ENCODE measurements at places on chromosomes 7 and 10.

GRCh38 chr7:6478186-6478585 lies 30.4 kb upstream of the DAGLB start:
- no peak for DNase-seq

- DNase-seq, result no peak
Measured at GRCh38 chr7:141306081-141306480, 232.2 kb downstream of the TMEM178B start.

- DNase-seq, result no peak
Measured at GRCh38 chr10:10921826-10922461, 95.7 kb upstream of the CELF2 start.

DNA sequence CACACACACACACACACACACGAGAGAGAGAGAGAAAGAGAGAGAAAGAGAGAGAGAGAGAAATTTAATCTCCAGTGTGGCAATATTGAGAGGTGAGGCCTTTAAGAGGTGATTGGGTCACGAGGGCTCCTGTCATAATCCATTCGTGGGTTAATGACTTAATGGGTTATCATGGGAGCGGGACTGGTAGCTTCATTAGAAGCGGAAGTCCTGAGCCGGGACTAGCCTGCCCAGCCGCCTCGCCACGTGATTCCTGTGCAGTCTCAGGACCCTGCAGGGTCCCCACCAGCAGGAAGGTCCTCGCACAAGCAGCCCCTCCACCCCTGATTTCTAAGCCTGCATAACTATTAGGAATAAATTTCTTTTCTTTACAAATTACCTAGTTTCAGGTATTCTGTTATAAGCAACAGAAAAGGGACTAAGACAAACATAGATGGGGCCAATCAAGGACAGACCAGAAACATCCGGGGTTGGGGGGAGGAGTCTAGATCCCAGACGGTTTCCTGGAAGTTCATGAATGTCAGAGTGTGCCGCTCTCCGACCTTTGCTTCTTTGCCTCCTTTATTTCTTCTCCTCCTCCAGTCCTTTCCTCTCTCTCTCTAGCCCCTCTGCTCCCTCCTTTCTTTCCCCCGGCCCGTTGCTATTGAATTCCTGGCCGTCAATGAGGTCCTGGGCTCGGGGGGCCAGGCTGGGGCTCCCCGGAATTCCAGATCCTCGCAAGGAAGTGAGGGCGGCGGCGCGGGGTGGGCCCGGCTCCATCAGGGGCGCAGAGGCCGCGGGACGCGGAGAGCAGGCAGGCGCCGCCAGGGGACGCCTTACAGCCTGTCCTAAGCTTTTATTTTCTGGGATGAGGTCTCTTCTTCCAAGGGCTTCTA lies 146.8 kb downstream of the CYP26A1 start:
- DNase-seq, result no peak

DNA sequence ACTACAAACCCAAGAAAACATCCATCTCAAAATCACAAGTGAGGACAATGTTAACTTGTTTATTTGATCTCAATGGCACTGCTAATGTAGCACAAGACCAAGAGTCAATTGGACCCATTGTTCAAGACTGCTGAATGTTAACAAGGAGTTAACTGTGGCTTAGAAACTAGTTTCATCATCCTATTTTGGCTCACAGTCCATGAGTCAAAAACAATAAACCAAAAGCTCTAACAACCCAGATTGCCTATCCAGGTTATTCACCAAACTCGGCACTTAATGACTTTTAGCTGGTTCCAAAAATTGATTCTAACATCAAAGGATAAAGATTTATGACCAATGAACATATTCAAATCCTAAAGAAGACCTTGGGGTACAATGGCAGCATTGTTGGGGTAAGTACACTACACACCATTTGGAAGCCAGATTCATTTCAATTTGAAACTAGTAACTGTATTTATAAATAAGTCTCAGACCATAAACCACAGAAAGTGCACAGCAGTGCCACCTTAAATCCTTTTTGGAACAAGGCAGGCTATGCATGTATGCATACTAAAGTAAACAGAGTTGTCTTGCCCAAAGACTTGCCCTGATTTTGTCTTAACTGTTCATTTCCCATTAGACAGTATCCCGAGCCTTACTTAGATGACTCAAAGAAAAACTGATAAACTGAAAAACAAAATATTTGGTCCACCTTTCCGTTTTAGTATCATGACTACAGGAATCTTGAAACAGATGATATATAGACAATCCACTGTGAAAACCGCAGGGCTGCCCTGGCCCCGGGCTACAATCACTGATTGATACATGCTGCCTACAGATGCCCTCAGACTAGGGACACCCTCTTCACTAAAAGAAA lies 84.5 kb downstream of the SRPK2 start:
- DNase-seq, result no peak

GRCh38 chr7:39624442-39624807 lies 1.1 kb downstream of the RALA start:
- no peak for DNase-seq

DNA sequence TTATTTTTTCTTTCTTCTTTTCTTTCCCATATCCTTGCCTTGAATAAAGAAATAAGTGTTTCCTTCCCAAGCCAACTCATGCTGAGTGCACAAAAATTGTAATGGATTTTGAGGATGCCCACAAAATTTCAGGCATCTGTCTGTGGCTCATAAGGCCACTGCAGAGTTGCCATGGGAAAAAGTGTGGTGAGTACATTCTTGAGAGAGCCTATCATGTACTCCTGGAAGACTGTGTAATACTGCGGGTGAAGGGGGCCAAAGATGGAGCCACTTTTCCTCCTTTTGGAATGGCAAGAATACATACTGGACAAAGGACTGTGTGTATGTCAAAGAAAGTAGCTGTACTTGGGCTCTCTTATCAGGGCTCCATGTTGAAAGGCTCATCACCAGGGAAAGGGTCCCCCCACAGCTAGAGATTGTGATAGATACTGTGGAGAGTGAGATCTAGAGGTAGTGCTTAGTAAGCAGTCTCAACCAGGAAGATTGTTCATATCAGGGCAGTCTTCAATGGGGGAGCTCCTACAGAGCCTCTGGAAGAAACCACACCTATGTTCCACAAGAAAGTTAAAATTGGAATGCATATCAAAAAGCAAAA lies 341.6 kb upstream of the KCND2 start:
- no peak for DNase-seq

GRCh38 chr10:35378541-35379210 lies 42.4 kb downstream of the CCNY start:
- no peak for DNase-seq

DNA sequence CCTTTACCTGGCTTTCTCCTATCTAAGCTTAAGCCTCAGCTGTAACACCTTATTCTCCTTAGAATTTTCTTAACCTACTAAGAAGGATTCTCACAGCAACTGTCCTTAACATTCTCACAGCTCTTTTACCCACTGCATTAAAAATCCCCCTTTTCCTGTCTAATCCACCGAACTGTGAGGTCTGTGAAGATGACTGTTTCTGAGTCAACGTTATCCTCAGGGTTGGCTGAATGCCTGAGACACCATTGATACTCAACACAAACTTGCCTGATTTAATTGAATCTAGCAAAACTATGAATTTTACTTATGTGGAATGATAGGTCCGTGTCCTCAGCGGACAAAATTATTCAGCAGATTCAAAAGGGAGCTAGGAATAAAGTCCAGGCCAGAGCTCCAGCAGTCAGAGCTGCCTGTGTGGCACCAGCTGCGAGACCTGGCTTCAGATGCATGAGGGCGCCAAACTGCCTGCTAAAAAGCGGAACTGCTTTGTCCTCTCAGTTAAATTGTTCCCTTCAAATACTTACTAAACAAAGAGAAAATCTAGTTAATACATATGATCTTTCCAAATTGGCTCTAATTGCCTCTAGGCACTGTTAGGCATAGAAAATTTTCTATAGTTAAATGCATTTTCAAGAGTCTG lies 33.4 kb upstream of the VWDE start:
- peak; percentile 37 for DNase-seq

- no peak for DNase-seq
Measured at GRCh38 chr10:70403483-70404035, 386 bp upstream of the EIF4EBP2 start.

- DNase-seq, result no peak
Measured at GRCh38 chr7:102096012-102096332, 190.7 kb upstream of the SH2B2 start.

- peak; percentile 7 for DNase-seq
Measured at GRCh38 chr10:71132321-71132810, 80.0 kb upstream of the UNC5B start.

DNA sequence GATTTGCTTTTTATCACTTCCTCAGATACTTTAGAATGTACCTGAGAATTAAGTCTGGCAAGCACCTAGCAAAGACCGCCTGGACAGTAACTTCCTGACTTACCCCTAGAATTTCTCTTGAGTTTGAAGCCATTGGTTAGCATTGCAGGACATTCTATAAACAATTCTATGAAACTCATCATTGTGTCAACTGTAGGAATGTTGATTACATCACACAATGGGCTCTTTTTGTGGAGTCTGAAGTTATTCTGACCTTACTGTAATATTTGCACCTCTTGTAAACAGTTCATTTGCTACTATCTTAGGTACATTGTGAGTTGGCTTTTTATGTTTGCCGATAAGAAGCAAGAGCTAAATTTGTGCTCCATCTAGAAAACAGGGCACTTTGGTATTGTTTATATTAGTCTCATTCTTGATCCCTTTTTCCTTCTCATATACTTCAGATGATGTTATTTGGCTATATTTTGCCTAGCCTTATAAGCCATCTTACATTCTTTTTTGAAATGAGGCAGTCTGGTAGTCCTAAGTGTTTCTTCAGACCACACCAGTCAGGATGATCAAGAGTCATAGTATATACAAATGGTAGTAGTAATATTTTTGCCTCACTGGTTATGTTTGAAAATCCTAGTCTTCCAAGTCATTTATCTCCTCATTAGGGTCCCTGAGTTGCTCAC lies 52.4 kb downstream of the CASD1 start:
- DNase-seq, result no peak

DNA sequence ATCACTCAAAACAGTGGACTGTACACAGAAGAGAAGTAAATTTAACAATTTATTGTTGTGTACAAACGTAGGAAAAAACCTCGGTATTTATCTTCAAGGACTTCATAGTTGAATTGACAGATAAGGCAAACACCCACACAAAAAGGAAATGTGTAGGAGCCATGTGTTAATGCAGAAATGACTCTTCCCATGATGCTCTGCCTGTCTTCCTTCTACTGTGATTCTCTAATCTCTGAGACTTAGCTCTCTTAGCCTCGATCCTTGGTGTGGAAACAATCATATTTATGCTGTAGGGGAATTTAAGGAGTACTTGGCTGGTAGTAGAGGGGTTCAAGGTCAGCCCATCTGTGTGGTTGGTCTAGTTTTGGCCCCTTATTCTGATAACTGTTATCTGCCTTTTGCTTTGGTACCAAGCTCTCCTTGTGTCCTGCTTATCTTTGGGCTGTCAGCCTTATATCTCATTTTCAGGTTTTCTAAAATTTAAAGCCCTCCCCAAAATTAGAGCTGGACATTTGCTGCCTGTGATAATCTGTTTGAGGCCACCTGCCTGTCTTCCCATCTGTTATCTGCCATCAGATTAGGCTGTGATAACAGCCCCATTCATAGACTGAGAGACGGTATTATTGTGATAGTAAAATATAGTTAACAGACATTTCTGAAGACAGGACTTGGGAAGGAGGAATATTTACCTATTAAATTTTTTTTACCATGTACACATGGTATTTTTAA lies 81.7 kb downstream of the GPR85 start:
- DNase-seq, result no peak

- no peak for DNase-seq
Measured at GRCh38 chr10:44703241-44704155, 207.6 kb upstream of the TMEM72 start.

DNA sequence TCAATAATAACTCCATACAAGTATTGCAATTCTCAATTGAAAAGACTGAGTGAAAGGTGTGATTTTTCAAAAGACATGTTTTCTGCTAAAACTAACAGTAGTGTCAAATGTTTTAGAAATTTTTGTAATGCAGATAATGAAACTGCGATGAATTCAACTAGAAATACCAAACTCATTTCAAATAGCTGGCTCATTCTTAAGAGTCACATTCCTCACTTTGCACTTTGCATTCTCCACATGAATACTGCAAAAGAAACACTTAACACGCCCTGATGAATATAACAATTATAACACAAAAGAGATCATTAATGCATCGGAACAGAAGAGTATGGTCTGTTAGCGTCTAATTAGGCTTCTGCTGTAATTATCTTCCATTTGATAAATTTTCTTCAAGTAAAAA lies 15.5 kb upstream of the TSPAN12 start:
- no peak for DNase-seq

- no peak for DNase-seq
Measured at GRCh38 chr10:132743925-132744490, 41.9 kb downstream of the NKX6-2 start.
